Amygdala (tissue), 56 donors: ENCODE measurements at places on chromosomes 6 and 20.

- no peak for DNase-seq
Measured at GRCh38 chr20:47704746-47705496, 80.4 kb downstream of the SULF2 start.

- no peak for DNase-seq
Measured at GRCh38 chr6:15453622-15454021, 207.8 kb downstream of the JARID2 start.

DNA sequence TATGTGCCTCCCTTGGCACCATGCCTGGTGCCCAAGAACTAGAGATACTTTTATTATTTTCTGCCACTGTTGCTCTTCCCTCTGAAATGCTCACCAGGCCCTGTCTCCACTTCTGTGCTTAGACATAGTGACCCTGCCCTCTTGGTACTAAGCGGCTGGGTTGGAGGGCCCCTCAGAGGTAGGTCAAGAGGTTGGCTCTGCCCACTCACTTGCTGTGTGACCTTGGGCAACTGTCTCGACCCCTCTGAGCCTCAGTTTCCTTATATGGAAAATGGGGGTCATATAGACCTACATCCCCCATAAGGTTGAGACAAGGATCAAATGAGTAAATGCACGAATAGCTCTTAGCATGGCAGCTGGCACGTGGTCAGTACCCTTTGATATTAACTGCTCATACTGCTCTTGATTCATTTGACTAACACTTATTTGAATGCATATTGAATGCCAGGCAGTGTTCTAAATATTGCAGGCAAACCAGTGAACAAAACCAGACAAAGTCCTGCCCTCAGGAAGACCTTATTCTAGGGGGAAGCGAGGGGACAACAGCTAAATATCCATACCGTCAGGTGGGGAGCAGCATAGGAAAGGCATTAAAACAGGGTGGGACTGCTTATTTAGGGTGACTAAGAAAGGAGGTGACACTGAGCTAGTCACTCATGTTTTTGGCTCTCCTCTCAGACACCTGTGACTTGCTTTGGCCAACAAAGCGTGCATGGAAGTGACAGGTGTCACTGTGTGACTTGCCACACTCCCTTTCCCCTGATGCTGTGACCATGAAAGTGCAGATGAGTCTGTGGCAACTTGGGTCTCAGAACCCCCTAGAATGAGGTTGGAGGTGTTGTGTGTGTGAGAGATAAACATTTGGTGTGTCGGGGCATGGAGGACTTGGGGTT lies 14.3 kb upstream of the SPO11 start:
- no peak for DNase-seq

GRCh38 chr20:5595744-5596143 lies 154.5 kb upstream of the SHLD1 start:
- DNase-seq, result no peak

DNA sequence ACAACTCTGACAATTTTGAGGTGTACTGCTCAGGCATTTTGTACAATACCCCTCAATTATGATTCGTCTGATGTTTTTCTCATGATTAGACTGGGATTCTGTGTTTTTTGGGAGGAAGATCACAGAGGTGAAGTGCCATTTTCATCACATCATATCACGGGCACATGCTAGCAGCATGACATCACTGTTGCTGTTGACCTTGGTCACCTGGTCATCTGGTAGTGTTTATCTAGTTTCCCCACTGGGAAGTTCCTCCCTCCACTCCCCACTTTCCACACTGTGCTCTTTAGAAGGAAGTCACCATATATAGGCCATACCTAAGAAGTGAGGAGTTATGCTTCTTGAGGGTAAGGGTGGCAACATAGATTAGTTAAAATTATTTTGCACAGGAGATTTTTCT lies 20.8 kb downstream of the GCM2 start:
- no peak for DNase-seq

- DNase-seq, result no peak
Measured at GRCh38 chr6:113701552-113702254, 155.4 kb upstream of the MARCKS start.

GRCh38 chr20:13936781-13937576 lies 53.4 kb downstream of the SEL1L2 start:
- DNase-seq, result no peak

DNA sequence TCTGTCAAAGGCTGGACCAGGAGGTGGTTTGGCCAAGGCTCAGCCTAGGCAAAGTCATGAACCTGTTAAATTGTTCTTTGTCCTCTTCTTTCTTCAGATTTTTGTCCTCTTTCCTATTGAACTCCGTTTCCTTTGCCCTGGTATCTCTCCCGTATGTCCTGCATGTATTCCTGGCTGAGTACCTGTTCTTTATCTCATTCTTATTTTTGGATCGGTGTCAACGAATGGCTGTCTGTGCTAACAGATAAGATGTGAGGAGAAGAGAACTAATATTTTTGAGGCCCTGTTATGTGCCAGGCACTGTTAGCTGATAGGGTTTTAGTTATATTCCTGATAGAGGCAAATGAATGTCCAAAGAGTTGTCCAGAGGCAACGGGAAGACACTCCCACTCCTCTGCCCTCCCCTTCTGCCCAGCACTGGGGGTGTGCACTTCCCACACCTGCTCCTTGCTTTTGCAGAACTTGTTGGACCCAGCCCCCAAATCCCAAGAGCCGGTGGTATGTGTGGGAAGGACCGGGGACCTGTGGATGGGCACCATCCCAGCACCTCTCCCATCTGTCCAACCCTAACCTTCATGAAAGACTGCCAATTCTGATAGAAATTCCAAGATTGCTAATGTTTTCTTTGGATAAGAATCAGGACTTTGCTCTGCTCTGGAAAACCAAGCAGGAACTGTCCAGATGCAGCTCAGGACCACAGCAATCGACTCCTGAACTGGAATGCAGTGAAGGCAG lies 20.6 kb downstream of the MMP24OS start:
- no peak for DNase-seq

GRCh38 chr6:49348561-49348960 lies 114.5 kb downstream of the MMUT start:
- no peak for DNase-seq
